ENCODE measurements at places on chromosomes 7 and 10.

DNA sequence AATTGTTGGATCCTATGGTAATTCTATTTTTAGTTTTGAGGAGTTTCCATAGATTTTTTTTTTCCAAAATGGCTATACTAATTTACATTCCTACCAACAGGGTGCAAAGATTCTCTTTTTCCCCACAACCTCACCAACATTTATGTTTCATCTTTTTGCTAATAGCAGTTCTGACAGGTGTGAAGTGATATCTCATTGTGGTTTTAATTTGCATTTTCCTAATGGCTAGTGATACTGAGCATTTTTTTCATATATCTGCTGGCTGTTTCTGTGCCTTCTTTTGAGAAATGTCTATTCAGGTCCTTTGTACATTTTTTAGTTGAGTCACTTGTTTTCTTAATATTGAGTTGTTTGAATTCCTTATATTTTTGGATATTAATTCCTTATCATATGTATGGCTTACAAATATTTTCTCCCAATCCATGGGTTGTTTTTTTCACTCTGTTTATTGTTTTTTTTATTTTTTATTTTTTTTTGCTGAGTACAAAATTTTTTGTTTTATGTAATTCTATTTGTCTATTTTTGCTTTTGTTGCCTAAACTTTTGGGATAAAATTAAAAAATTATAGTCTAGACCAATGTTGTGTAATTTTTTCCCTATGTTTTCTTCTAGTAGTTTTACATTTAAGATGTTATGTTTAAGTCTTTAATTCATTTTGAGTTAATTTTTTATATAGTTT lies 205.9 kb upstream of the ADCY1 start:
- DNase-seq: no peak

GRCh38 chr7:74183142-74183541 lies 9.0 kb downstream of the EIF4H start:
- DNase-seq: no peak

- DNase-seq: no peak
Measured at GRCh38 chr7:8303904-8304528, 42.0 kb upstream of the ICA1 start.

GRCh38 chr7:84783141-84783778 lies 403.6 kb downstream of the SEMA3D start:
- no peak for DNase-seq

- DNase-seq: no peak
Measured at GRCh38 chr10:51638737-51639136, 60.7 kb downstream of the CSTF2T start.

GRCh38 chr7:1610678-1611302 lies 41.0 kb upstream of the PSMG3 start:
- no peak for DNase-seq

- DNase-seq: no peak
Measured at GRCh38 chr7:25239888-25240287, 11.6 kb upstream of the NPVF start.

DNA sequence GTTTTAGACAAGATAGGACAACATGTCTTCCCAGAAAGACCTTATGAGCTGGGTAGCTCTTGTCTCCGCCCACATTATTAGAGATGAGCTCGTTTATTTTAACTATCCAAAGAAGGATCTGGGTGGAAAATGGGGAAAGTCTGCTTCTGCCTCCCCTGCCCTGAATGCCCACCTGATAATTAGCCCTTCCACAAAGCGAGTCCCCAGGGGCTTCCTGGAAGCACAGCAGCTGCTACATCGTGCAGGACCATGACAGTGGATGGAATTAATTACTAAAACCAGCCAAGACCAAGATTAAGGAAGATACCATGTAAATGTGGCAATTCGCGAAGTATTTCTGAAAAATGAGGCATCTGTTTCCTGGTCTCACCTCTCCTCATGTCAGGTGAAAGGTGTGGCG lies 374.4 kb downstream of the PAXIP1 start:
- DNase-seq: no peak

DNA sequence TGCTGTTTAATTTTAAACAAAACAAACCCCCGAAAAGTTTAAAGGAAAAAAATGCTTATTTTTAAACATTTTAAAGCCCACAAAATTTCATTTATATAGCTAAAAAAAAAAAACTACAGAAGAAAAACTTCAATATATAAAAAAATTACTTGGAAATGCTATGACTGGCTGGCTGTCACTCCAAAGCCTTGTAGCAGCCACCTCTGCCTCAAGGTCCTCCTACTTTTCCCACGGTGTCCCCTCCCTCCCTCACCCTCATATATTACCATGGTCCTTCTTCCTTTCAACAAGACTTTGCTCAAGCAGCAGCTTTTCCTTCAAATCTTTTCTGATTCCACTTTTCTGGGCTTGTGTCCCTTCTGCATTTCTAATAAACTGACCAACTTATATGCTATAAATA lies 122.0 kb downstream of the TPK1 start:
- DNase-seq: no peak

GRCh38 chr10:44715136-44715535 lies 196.0 kb upstream of the TMEM72 start:
- no peak for DNase-seq

- DNase-seq: no peak
Measured at GRCh38 chr7:51310131-51310583, 6.5 kb downstream of the COBL start.

- DNase-seq: no peak
Measured at GRCh38 chr7:3446786-3447185, 145.7 kb downstream of the SDK1 start.

GRCh38 chr10:76115131-76115470 lies 683.7 kb downstream of the LRMDA start:
- no peak for DNase-seq

DNA sequence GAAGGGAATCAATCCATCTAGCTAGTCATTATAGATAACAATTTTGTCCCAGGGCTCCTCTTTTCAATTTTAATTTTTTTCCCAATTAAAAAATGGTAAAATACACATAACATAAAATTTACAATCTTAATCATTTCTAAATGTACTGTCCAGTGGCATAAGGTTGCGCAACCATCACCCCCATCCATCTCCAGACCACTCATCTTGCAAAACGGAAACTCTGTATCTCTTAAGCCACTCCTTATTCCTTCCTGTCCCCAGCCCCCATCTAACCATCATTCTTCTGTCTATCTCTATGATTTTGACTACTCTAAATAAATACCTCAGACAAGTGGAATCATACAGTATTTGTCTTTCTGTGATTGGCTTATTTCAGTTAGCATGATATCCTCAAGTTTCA lies 46.1 kb upstream of the RAB18 start:
- no peak for DNase-seq

- DNase-seq: no peak
Measured at GRCh38 chr7:104927055-104927454, 87.0 kb upstream of the KMT2E start.

DNA sequence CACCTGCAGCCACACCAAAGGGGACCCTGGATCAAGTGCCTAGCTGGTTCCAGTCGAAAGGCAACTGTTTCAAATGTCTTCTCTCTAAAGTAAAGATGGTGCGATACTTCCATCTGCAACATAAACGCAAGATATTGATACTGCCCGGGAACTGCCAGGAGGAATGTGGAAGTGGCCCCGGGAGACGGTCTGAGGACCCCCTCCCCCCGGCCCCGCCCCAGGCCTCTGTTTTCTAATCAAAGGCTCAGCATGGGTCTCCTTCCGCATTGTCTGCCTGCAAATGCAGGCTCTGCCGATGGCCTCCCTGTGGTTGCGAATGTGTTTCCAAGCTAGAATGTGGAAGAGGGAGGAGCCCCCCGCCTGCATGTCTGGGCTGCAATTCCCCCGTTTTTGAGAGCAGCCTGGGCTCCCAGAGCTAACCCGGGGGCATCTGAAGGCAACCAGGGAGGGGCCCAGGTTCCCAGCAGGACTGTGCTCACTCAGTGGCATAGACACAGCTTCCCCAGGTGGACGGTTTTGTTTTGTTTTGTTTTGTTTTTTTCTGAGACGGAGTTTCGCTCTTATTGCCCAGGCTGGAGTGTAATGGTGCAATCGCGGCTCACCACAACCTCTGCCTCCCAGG lies 223.9 kb upstream of the PPP2R2D start:
- no peak for DNase-seq

DNA sequence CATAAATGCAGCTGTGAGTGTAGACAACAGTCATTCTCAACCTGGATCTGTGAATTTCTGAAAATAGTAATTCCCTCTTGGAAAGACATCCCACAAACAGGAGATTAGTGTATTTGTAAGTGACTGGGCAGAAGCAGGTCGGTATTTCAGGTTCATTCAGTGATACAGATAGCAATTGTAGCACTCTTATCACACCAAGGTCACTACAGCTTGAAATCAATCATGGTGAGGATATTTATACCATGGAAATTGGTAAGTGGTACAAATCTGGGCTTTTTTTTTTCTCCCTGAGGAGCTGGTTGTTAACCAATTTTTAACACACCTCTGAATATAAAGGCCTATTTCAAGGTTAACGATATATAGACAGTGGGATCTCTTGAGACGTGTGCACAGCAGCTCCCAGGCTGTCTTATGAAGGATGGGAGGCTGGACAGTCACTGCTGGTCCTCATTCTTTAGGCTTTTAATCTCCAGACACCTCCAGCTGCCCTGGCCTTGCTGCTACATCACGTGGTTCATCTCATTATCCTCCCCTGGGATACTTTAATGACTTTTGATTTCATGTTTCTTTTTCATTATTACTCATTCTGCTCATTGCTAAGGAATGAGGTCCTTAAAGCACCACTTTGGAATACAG lies 87.1 kb downstream of the ITGA8 start:
- DNase-seq: no peak

DNA sequence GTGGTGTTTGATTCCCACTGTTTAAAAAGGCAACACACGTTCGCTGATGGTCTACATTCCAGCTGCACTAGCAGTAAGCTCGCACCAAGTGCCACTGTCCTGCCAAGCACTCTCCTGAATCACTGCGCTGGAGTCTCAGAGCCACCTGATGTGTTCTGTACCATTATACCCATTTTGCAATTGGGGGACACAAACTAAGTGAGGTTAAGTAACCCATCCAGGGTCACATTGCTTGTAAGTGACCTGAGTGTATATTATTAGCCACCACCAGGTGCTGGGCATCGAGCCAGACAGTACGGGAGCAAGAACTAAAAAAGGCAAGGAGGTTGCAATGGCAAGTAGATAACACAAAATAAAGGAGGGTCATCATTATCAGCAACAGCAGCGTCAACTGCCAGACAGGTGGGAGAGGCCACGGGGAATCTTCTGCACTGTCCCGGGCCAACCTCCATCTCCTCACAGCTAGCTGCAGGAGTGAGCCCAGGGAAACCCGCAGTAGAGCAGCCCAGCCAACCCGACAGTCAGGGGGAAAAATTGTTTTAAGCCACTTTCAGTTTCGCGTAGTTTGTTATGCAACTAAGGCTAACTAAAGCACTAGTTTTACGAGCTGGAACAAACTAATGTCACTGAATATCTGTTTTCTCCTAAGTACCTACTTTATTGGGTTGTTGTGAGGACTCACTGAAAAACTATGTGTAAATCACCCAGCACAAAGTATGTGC lies 712 bp upstream of the CPVL start:
- DNase-seq: no peak

All from nucleus accumbens (tissue), 56 donors.